Stimulated activated CD8-positive, alpha-beta memory T cell treated with anti-CD3 and anti-CD28 coated beads, Interleukin-15, amount 100 ng/mL, for 1 hour (primary cell): ENCODE measurements at places on chromosomes 2 and 18.
A peak's percentile ranks its signal among the peaks of the same experiment; 100 is the strongest.

- peak; percentile 9 for DNase-seq
These were observed 5.0 kb downstream of the MGAT5 start for GRCh38 chr2:134258684-134259388.

DNA sequence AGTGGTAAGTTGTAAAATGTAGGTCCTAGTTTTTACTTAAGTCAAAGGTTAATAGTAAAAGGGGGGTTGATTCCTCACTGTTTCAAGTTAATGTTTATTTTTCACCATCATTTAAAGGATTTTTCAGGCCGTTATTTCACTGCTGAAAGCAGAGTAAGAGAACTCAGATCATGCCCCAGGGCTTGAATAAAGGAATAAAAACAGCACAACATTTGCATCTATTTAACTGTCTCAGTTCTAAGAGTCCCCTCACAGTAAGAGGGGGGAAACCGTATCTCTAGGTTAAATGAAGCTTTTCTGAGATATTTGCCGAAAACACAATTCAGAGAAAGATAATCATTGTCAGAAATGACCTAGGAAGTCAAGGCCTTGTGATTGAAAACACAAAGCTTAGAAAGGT, 138.2 kb upstream of the KCTD1 start:
- no peak for DNase-seq

DNA sequence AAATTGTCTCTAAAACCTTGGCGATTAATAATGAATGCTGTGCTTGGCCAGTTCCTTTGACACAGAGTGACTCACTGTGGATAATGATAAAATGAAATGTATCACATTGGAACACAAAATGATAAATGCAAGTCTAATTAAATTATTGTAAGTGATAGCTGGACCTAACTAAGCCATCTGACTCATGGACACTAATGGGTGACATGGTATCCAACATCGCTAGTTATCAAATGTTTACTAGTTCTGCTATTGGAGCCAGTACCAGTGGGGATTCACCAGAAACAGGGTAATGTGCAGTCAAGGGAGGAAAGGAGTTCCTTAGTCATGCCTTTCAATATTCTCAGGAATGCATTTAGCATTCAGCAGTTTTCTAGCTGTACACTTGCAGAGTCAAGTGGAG, 736.3 kb upstream of the ACVR2A start:
- DNase-seq = no peak

- DNase-seq = no peak
These were observed 67.3 kb downstream of the LIPG start for GRCh38 chr18:49628881-49629795.

DNA sequence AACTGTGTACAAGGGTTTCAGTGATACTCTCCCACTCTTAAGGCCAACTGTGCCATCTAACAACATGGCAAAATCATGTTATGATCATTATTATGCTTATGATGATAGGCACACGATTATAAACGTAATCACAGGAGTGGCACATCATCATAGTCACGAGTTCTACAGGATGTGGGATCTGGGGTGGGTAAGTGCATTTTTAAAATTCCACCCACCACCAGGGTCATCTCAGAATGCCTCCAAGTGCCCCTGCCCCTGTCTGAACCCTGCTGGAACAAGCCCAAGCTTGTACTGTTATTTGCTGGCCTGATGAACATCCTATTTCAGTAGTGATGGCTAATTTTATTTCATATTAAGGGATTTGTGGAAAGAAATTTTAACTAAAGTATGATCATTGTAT, 117.8 kb downstream of the PTPRM start:
- DNase-seq = no peak
